ENCODE measurements at places on chromosomes 6 and 20.
A peak's percentile ranks its signal among the peaks of the same experiment; 100 is the strongest.

GRCh38 chr6:45898941-45899682, 116.5 kb downstream of the CLIC5 start:
- no peak for DNase-seq

DNA sequence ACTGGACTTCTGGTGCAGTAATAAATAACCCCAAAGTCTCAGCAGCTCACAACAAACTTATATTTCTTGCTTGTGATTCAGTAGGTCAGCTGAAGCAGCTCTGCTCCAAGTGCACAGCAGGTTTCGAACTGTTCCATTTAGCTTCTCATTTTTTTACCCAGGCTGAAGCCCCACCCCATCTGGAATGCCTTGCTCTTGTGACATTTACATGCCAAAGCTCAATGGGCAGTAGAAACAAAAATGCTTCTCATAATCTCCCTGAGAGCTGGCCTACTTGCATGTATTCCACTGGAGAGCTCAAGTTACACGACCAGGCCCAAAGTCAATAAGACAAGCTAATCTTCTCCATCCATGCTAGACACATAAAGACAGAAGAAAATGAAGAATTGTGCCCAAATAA, 165.2 kb downstream of the HAO1 start:
- DNase-seq: peak; percentile 52

DNA sequence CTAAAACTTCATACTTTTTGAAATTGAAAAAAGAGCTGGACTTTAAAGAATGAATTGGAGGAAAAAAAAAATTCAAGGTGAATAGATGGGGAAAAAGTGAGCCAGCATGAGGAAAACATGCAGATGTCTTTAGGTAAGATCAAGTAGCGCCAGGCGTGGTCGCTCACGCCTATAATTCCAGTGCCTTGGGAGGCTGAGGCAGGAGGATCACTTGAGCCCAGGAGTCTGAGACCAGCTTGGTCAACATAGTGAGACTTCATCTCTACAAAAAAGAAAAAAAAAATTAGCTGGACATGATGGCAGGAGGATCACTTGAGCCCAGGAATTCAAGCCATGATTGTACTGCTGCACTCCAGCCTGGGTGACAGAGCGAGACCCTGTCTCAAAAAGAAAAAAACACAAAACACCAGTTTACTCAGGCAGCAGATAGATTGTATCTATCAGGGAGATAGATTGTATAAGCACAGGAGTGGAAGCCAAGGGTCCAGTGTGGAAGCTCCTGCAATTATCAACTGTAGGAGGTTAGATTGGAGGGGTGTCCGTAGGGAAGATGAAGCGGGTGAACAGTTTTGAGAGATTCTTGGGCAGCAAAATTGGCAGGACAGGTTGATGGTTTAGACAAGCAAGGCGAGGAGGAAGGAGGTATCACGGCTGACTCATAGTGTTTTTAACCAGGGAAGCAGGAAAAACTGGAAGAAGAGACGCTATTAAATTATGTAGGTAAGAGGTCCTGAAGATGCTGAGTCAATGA, 97.6 kb upstream of the ZNF217 start:
- no peak for DNase-seq

DNA sequence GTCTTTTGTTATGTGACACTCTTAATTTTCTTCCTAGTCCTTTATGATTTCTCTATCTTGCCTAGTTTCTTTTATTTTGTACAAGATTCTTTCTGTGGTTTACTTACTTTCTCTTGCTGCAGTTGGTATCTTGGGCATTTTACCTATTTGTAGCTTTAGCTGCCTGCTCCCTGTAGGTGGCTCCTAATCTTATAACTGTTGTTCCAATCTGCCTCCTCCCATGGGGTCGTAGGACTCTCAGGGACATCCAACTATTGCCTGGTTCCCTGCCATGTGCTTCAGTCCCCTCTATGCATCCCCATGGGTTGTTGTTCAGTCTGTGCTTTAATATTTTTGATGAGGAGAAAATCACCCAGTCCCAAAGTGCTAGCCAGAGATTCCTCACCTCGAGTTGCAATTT, 31.4 kb downstream of the RIN2 start:
- no peak for DNase-seq

DNA sequence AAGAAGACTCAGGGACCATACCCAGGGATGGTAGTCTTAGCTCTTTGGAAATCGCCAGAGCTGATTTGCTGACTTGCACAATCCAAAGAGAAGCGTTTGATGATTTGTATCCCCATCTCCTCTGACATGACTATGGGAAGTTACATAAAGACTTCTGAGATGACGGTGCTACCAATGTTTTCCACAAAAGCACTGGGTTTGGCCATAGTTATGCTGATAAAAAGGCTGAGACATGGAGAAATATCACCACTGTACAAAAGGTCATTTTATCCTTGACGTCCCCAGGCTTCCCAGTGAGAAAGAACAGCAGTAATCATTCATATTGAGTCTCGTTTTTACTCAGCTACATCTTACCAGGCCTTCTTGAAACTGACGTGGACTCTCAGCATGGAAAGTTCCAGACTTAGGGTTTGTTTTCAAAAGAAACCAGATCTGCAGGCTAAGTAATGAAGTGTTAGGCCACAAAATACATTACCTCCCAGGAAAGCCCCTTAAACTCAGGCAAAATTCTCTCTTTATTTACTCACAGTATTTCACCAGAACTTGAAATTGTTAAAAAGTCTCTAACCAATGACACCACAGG, 370.3 kb upstream of the JARID2 start:
- no peak for DNase-seq

DNA sequence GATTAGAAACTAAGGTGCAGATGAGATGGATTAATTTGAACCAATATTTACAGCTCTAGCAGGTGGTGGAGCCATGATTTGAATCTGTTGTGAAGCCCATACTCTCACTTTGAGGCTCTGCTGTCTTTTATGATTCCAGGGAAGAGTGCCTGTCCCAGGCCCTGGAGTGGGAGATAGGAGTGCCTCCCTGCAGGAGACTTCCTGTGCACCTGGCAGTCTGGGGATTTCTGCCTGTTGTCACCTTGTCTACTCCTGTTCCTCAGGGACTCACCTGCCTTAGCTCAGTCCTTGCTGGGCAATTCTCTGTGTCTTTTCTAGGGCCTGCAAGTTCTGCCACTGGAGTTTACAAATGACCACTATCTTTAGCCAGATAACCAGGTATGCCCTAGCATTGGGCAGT, 46.3 kb downstream of the SCAND1 start:
- DNase-seq: no peak

DNA sequence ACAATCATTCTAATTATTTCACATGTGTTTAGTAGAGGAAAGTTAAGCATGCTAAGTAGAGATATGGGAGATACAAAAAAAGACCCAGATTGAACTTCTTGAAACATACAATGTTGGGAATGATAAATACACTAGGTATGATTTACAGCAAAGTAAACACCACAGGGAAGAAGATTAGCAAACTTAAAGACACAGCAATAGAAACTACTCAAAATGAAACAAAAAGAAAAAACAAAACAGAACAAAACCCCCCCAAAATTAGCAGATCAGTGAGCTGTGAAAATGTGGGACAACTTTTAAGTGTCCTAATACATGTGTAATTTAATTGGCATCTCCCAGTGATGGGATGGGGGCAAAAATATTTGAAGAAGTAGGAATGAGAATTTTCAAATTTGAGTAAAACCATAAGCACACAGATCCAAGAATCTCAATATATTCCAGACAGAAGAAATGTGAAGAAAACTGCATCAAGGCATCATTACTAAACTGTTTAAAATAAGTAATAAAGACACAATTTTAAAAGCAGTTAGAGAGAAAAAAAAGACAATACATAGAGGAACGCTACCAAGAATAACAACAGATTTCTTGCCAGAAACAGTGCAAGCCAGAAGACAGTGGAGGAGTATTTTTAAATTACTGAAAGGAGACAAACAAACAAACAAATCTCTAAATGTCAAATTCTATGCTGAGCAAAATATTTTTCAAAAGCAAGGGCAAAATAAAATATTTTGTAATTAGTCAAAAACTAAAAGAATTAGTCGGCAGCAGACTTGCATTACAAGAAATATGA, 473.7 kb downstream of the QKI start:
- no peak for DNase-seq

DNA sequence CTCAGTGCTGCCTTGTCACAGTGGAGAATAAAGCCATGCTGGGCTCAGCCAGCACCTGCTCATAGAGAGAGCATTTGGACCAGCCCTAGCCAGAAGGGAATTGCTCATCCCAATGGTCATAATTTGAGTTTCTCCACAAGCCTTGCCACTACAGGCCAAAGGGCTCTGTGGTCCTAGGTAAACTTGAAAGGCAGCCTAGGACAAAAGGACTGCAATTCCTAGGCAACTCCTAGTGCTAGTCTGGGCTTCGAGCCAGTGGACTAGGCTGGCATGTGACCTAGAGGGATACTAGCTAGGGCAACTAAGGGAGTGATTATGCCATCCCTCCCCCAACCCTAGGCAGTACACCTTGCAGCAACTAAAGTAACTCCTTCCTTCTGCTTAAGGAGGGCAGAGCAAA, 516.2 kb downstream of the BCKDHB start:
- DNase-seq: no peak

DNA sequence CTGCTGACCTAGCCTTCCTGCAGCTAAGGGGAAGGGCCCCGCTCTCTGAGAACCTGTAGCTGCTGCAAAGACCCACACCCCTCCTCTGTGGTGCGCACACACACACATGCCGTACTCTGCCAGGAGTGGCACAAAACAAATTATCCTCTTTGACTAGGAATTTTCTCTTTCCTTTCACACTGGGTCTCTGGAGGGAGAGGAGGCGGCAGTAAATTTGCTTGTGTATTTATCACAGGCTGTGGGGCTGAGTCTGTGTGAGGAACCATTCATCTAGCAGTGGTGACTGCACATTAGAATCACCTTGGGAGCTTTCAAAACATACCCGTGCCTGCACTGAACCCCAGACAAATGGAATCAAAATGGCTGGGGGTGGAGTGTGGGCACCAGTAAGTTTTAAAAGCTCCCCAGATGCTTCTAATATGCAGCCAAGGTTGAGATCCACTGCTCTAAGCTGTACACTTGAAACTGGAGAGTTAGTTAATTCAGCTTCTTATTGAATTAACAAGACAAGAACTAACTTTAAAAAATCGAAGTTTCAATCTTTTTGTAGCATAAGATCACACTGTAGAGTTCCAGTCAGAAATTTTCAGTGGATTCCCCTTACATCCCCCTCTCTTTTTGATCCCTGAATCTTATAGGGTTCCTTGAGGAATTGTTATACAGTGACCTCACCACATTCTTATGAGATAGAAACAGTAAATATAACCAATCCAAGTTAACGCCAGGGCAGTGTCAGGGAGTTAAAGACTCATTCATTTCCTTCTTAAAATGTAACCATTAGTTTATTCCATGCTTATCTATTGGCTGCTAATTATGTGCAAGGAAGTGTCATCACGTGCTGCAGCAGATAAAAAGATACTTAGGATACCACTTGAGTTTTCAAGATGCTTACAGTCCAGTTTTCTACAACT, 29.8 kb upstream of the GMDS start:
- DNase-seq: peak; percentile 24

DNA sequence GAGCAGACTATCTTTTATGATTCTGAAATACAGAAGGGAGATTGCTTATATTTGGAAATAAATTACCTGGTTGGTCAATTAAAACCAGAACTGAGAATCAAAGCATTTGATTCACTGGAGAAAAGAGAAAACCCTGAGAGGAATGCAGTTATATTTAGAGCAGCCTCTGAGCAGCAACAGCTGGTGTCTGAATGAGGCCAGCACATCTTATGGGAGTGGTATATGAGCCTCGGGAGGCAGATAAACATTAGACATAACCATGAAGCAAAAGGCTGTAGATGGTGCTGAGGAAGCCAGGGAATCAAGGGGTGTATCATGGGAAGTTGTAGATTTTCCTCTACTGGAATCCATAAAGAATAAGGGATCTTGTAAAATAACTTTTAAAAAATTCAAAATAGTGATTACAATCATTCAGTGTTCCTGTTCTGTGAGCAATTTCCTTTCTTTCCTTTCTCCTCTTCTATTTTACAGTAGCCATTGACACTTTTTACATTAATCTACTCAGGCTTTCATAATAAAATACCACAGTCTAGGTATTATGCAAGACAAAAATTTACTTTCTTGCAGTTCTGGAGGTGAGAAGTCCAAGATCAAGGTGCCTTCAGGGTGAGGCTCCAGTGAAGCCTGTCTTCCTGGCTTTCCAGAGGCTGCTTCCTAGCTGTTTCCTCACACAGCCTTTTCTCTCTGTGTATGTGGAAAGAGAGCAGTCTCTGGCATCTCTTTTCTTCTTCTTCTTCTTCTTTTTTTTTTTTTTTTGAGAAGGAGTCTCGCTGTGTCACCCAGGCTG, 32.8 kb upstream of the ENPP5 start:
- DNase-seq: no peak

DNA sequence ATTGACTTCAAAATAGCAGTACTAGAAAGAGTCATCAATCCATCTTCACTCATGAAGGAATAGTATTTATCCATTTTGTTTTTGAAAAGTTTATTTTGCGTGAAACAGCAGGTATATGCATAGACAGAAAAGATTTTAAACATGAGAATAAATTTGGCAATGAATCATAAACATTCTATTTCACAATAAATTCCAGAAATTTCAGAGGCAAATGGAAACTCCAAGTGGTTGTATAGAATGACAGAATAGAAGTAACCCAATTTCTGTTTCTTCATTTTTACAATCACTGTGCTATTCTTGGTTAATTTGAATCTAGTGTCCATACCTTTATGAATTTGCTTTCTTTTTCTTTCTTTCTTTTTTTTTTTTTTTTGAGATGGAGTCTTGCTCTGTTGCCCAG, 173.0 kb upstream of the ECI2 start:
- DNase-seq: no peak

- DNase-seq: no peak
These were observed 129.0 kb upstream of the THEMIS start for GRCh38 chr6:128029826-128030225.

DNA sequence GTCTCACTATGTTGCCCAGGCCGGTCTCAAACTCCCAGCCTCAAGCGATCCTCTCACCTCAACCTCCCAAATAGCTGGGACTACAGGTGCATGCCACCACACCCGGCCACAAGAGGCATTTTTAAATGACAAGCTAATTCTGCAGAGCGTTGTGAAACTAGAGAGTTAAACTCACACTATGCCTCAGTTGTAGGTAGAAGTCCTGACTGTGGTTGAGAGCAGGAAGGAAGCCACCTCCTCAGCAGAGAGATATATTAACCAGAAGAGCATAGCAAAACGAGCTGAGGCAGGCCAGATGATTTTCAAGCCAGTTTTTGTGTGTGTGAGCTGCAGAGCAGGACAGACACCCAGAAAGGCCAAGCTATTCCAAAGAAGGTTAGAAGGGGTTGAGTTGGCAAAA, 150.3 kb downstream of the MBOAT1 start:
- DNase-seq: no peak

DNA sequence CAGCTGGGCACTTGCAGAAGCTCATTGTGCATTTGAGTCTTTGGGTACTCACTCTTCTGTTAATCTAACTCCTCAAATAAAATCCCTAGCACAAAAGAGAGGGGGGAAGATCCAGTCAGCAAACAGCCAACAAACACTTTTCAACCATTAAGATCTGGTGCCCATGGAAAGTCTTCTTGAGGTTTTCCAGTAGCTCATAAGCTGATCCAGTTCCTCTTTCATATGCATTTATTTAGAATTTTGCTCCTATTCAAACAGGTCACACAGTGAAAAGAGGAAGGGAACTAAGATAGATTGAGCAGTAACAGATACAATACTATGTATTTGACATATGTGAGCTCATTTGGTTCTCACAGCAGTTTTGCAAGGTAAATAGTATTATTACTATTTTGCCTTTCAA, 38.6 kb downstream of the HLA-DPB1 start:
- no peak for DNase-seq

GRCh38 chr6:10411971-10412460, 2.9 kb downstream of the TFAP2A start:
- peak; percentile 58 for DNase-seq
